ENCODE measurements at places on chromosomes 2 and 18.

DNA sequence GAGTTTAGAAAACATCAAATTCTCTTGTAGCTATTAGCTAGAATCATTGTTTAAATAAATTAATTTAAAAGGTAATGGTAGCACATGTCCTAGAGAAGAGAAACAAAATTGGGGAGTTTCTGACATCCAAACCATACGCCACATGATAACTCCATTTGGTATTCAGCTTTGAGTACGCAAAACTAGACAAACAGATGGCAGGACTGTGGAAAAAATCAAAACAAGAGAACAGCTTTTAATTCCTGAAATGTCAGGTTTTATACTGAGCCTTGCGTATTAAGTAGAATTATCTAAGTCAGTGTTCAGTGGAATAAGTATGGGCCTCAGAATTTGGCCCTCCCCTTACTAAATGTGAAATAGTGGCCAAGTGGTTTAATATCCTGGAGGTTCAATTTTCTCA is 82.4 kb upstream of the PDE1A start:
- no peak for DNase-seq

GRCh38 chr2:232162187-232162586 is 200.7 kb downstream of the DIS3L2 start:
- DNase-seq, result no peak

DNA sequence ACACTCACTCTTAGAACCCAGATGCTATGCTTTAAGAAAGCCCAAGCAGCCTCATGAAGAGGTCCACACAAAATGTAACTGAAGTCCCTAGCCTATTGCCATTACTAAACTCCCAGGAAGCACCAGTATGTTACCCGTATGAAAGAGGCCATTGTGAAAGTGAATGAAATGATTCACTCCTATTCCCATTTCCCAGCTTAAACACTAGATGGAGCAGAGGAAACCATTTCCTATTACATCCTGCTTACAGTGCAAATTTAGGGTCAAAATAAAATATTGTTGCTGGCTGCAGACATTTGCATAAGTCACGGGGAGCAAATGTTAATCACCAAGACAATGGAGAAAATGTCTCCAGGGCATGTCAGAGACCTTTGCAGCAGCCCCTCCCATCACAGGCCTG is 989.7 kb upstream of the CRIM1 start:
- DNase-seq, result no peak

DNA sequence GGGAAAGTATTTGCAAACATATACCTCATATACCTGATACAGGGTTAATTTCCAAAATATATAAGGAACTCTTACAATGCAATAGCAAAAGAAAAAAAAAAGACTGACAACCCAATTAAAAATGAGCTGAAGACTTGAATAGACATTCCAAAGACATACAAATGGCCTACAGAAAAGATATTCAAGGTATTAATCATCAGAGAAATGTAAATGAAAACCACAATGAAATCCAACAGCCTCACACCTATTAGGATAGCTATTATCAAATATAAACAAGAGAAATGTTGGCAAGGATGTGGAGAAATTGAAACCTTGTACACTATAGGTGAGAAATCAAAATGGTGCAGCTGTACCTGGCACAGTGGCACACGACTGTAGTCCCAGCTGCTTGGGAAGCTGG is 25.7 kb downstream of the NR4A2 start:
- no peak for DNase-seq

GRCh38 chr2:208657468-208657867 is 250.9 kb downstream of the PTH2R start:
- no peak for DNase-seq

- no peak for DNase-seq
Observed at GRCh38 chr18:73270920-73271634, 403.3 kb upstream of the NETO1 start.

- no peak for DNase-seq
Observed at GRCh38 chr2:214837466-214837865, 28.0 kb upstream of the BARD1 start.

DNA sequence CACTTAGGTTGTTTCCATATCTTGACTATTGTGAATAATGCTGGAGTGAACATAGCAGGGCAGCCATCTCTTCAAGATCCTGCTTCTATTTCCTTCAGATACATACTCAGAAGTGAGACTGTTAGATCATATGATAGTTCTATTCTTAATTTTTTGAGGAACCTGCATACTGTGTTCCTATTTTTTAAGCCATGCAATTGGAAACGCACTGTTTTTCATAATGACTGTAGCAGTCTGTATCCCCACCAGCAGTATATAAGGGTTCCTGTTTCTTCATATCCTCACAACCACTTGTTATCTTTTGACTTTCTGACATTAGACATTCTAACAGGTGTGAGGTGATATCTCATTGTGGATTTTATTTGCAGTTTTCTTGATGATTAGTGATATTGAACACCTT is 15.5 kb downstream of the NEURL3 start:
- DNase-seq, result no peak

GRCh38 chr2:234793212-234793785 is 158.5 kb upstream of the SH3BP4 start:
- DNase-seq, result no peak

DNA sequence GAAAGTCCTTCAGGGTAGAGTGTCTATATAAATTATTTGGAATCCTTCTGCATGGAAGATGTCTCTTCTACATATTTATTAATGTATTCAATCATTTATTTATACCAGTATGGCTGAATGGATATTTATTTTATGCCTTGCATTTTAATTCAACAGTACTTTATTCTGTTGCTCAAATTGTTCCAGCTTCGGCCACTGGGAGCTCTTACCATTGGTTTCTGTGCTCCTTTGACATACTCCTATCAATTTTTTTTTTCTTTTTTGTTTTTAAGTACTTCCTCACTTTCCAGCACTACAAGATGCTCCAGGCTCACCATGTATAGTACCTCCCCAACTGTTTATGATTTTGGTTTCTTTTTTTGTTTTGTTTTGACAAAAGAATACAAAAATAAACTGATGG is 39.4 kb upstream of the WIPF1 start:
- no peak for DNase-seq

- no peak for DNase-seq
Observed at GRCh38 chr2:25420820-25421237, 79.1 kb upstream of the DNMT3A start.

DNA sequence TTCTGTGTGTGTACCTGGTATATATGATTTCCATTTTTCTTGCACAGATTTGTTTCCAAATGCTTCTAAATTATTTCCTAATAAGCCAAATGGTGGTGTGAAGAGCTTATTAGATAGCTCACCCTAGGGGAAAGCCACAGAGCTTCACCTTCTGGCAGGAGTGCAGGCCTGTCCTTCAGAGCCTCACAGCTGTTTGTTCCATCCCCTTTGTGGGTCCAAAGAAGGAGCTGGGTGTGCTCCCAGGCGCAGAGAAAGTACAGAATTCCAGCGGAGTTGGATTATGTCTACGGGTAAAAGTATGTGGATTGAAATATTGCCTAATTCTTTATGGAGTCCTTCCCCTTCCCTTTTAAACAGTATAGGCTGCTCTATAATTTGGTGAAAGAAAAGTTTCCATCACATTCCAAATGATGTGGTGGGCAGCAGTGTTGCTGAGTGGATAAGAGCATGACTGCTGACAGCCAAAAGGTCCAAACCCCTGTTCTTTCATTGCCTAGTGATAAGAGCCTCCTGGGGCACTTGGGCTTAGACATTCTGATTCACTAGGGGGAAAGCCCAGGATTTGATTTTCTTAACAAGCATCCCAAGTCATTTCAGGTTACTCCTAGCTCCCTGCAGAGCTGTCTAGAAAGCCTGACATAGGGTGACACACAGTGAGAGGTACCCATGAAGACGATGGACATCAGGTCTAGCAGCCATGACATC is 86.6 kb downstream of the WDSUB1 start:
- DNase-seq, result no peak

GRCh38 chr18:44080054-44080453 is 600.6 kb upstream of the SETBP1 start:
- DNase-seq, result no peak

GRCh38 chr2:105143467-105144151 is 97.9 kb upstream of the GPR45 start:
- DNase-seq, result no peak

DNA sequence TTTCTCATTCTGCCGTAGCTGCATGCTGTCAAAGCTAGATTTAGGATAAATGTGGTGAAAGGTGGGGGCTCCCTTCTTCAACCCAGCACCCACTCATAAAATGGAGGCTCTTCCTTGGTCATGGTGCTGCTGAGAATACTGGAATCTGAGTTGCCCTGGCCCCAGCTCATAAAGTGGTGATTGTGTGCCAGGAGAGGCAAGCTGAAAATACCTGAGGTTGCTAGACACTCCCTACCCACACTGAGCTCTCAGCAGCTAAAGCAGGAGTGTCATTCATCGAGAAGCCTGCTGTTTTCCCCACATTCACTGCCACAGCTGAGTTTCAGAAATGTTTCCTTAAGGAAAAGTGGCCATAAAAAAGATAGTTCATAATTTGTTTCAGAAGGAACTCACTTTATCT is 297.1 kb upstream of the RBMS1 start:
- DNase-seq, result no peak

DNA sequence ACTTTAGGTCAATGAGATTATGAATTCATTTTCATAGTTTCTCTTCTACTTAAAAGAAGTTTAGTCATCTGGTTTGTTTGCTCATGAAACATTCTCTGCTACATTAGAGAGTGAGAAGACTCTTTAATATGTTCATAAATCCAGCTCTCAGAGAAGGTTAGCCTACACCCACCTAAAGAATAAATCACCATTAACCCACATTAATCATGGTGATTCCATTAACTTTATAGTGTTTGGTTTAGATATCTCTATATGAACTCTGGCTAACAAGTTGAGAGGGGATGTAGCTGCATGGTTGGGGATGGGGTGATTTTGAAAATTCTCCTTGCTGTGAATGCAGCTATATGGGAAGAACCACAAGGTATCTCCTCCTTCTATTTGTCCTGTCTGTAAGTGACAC is 10.7 kb downstream of the TFPI start:
- DNase-seq, result no peak

GRCh38 chr2:222663479-222663878 is 7.6 kb upstream of the FARSB start:
- no peak for DNase-seq
